ENCODE measurements at places on chromosomes 3 and 15.

DNA sequence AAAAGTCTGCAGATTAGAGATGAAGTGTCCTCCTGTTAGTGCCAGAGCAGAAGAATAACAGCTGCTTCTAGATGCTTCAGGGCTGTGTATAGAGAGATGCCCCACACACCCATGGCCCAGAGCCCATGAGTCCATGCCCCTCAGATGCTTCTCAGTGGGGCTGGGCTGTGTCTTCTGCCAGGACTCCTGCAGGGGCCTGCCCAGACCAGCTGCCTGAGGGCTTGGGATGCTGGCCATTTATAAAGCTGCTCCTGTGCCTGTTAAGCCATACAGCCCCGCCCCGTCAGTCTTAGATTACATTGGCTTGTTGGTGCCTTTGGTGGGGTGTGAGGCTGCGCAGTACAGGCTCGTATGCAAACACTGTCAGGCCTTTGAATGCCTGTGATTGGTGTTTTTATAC, 318.0 kb upstream of the CTDSPL start:
- H3K27ac ChIP-seq: no peak overlapping the region
- no peaks in the 10 kb centered on the region for H3K36me3 ChIP-seq
- H3K4me3 ChIP-seq: no peak overlapping the region
- no peak for DNase-seq
- H3K4me1 ChIP-seq: no peaks in the 10 kb centered on the region
- no peaks in the 10 kb centered on the region for H3K27me3 ChIP-seq

- no peak overlapping the region for H3K4me3 ChIP-seq
- no peak for DNase-seq
- no peaks in the 10 kb centered on the region for H3K36me3 ChIP-seq
- no peak overlapping the region for H3K27ac ChIP-seq
Measured at GRCh38 chr3:150789451-150789850, 26.5 kb upstream of the SIAH2 start.

- no peak overlapping the region for H3K4me3 ChIP-seq
- DNase-seq: no peak
- H3K27ac ChIP-seq: no peak overlapping the region
- H3K27me3 ChIP-seq: no peaks in the 10 kb centered on the region
- no peaks in the 10 kb centered on the region for H3K36me3 ChIP-seq
Measured at GRCh38 chr3:185696039-185696438, 109.9 kb downstream of the SENP2 start.

GRCh38 chr3:32909999-32910398, 41.4 kb upstream of the CCR4 start:
- H3K36me3 ChIP-seq: no peaks in the 10 kb centered on the region
- no peaks in the 10 kb centered on the region for H3K27me3 ChIP-seq
- no peak overlapping the region for H3K4me3 ChIP-seq
- no peaks in the 10 kb centered on the region for H3K4me1 ChIP-seq

DNA sequence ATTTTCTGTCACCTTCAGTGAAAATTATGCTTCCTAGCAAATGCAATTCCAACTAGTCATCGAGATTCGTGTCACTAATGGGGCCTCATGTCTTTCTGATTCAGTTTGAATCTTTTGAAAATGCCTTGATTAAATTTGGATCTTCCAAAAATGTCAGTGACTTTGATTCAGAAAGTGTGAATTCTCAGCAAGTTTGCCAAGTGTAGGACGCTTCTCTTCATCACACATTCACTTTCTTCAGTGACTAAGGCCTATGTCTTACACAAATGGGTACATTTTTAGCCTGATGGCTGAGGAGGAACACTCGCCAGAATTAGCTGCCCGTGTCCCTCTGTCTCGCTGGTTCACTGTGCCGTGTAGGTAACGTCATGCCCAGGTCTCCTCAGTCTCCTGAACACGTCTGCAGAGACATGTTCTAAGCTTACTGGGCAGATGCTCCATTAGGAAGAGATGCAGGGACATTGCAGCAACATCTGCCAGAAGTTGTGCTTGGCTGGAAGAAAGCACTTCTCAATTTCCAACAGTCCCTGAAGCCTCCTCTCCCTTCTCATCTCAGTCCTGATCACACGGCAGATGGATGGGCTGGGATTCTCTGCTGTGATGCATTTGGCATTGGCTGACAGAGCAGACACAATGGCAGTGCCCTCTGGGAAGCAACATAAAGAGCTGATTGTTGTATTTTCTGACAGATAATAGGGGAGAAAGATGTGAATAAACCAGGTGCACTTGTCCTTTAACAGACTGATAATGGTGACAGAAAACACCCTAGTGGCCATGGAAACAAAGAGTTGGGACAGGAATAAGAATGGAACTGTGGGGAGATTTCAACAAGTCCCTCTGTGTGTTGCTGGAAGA, 29.1 kb upstream of the LYZL4 start:
- H3K27ac ChIP-seq: no peak overlapping the region
- no peak for DNase-seq
- no peaks in the 10 kb centered on the region for H3K36me3 ChIP-seq

DNA sequence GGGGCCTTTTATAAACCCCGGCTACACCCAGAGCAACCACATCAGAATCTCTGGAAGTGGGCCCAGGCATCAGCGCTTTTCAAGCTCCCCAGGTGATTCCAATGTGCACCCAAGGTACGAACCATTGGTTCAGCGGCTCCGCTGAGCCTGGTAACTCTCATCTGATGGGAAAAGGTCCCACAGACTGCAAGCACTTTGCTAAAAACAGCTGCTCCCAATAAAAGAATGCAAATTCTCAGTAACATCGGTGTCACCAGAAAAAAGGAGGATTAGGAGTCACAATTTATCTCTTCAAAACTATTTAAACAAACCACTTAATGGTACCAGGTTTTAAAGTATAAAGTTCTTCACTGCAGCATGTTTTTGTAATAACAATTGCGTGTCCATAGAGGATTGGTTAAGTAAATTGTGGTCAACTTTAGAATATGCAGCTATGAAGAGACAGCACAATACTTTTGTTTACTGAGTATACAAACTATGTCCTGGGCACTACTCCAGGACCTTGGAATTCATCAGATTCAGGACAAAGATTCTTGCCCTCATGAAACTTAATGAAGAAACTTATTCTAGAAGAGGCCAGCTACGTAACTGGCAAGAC, 660.7 kb upstream of the ADAMTS9 start:
- DNase-seq: no peak
- H3K4me3 ChIP-seq: no peak overlapping the region
- no peaks in the 10 kb centered on the region for H3K27me3 ChIP-seq
- H3K36me3 ChIP-seq: no peaks in the 10 kb centered on the region
- H3K27ac ChIP-seq: no peak overlapping the region
- H3K4me1 ChIP-seq: no peaks in the 10 kb centered on the region

DNA sequence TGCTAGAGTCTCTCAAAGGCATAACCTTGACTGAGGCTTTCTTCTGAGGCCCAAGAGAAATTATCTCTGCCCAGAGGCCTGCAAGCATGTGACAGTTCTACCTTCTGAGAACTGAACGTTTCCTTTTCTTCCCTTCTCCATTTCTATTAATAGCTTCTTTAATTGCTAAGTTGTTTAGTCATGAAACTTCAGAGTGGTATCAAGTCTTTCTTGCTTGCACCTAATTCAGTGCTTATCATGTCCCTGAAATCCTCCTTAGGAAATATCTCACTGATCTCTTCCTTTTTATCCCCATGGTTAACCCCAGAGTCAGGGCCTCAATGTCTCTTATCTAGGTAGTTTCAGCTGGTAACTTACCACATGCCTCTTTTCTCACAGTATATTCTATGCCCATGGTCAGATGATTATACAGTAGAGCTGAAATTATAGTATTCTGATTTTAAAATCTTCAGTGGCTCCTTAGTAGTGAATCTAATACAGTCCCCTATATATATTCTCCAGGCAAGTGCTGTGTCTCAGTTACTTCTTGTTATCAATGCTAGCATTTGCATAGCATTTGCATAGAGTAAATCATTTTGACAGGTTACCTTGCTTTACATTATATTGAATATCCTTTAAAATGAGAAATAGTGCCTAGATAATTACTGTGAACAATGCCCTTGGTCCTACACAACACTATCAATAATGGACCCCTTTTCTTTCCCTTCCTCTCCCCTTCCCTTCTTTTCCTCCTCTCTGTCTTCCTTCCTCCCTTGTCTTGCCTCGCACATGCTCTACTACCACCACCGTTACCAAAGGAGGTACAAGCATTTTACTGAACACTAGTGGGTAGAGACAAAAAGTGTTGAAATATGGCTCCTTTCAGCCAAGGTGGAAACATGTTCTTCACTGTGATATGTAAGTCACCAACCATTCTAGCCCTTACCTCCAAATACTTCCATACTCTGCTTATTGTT, 33.0 kb downstream of the KBTBD8 start:
- no peaks in the 10 kb centered on the region for H3K27me3 ChIP-seq
- peak overlapping the region; percentile 91 for H3K27ac ChIP-seq

GRCh38 chr3:98004721-98005120, 30.4 kb downstream of the GABRR3 start:
- peaks cover 38% of the 10 kb centered on the region for H3K4me1 ChIP-seq
- no peaks in the 10 kb centered on the region for H3K27me3 ChIP-seq
- no peaks in the 10 kb centered on the region for H3K36me3 ChIP-seq
- H3K27ac ChIP-seq: no peak overlapping the region

DNA sequence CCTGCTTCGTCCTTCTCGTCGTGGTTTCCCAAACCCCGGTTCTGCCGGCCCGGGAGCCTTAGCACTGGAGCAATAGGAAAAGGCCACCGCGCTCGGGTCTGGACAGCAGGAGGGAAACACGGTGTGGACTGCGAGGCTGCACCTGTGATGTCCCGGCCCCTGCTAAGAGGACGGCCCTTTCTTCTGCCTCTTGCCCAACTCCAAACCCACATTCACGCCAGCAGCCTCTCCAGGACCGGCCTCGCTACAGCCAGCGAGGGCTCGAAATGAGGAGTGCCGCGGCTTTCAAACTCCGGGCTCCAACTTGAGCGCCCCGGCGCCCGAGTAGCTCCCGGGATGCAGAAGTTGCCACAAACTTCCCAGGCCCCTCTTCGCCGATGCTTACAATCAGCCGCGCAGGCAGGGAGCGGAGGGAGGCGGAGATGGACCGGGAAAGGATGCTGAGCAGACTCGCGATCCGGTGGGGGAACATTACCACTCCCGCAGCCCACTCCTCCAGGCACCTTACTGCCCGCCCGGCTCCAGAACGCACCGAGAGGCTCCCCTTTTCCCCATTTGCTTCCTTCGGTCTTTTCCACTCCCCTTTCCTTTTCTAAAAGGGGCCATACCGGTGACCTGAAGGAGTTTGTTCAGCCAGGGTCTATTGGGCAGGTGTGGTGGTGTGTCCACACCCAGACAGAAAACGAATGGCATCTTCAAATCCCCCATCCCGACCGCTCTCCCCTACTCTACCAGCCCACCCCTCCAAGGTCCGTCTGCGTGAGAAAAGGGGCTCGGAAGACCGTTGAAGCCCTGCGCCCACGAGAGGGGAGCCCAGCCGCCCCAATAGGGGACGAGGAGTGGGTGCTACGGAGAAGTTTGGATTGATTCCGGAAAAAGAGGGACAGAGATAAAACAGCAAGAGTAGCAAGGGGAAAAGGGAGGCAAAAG, 18.8 kb upstream of the SATB1 start:
- H3K4me3 ChIP-seq: peak overlapping the region; percentile 67
- H3K4me1 ChIP-seq: no peaks in the 10 kb centered on the region
- H3K27me3 ChIP-seq: peaks cover 26% of the 10 kb centered on the region
- H3K27ac ChIP-seq: no peak overlapping the region
- DNase-seq: no peak
- H3K36me3 ChIP-seq: no peaks in the 10 kb centered on the region

- peaks cover 38% of the 10 kb centered on the region for H3K4me1 ChIP-seq
- no peaks in the 10 kb centered on the region for H3K36me3 ChIP-seq
- no peak overlapping the region for H3K4me3 ChIP-seq
- peak; percentile 53 for DNase-seq
Measured at GRCh38 chr3:101381809-101382208, 61.4 kb upstream of the IMPG2 start.

GRCh38 chr3:107432013-107432515, 54.8 kb downstream of the CCDC54 start:
- H3K4me1 ChIP-seq: no peaks in the 10 kb centered on the region
- H3K4me3 ChIP-seq: peak overlapping the region; percentile 81
- H3K27ac ChIP-seq: peak overlapping the region; percentile 3
- H3K27me3 ChIP-seq: no peaks in the 10 kb centered on the region
- no peaks in the 10 kb centered on the region for H3K36me3 ChIP-seq

DNA sequence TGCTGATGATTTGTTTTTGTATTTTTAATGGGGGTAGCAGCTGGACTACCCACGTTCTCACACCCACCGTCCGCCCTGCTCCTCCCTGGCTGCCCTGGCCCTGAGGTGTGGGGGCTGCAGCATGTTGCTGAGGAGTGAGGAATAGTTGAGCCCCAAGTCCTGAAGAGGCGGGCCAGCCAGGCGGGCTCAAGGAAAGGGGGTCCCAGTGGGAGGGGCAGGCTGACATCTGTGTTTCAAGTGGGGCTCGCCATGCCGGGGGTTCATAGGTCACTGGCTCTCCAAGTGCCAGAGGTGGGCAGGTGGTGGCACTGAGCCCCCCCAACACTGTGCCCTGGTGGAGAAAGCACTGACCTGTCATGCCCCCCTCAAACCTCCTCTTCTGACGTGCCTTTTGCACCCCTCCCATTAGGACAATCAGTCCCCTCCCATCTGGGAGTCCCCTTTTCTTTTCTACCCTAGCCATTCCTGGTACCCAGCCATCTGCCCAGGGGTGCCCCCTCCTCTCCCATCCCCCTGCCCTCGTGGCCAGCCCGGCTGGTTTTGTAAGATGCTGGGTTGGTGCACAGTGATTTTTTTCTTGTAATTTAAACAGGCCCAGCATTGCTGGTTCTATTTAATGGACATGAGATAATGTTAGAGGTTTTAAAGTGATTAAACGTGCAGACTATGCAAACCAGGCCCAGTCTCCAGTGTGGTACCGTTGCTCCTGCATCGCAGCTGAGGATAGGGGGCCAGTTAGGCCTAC, 1.4 kb upstream of the FES start:
- no peaks in the 10 kb centered on the region for H3K36me3 ChIP-seq
- H3K4me3 ChIP-seq: no peak overlapping the region
- no peaks in the 10 kb centered on the region for H3K4me1 ChIP-seq
- no peak overlapping the region for H3K27ac ChIP-seq
- no peak for DNase-seq

DNA sequence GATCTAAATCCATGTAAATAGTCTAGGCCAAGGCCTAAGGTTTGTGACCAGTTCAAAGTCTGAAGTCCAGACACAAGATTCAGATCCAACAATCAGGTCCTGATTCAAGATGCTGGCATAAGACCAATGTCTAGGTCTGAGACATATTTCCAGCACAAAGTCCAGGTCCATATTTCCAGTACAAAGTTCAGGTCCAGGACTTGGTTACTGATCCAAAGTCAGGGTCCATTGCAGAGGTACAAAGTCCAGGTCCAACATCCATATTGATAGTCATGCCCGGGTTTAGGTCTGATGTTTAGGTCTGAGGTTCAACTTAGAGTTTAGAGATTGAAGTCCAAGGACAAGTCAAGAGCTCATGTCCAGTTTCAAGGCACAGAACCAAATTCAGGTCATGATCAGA, 39.4 kb upstream of the VIPR1 start:
- no peaks in the 10 kb centered on the region for H3K36me3 ChIP-seq
- H3K4me3 ChIP-seq: no peak overlapping the region
- no peaks in the 10 kb centered on the region for H3K4me1 ChIP-seq
- no peaks in the 10 kb centered on the region for H3K27me3 ChIP-seq
- no peak for DNase-seq
